ENCODE measurements at places on chromosomes 16 and 17.

GRCh38 chr17:38746004-38746848, 1.9 kb downstream of the PCGF2 start:
- DNase-seq = no peak

DNA sequence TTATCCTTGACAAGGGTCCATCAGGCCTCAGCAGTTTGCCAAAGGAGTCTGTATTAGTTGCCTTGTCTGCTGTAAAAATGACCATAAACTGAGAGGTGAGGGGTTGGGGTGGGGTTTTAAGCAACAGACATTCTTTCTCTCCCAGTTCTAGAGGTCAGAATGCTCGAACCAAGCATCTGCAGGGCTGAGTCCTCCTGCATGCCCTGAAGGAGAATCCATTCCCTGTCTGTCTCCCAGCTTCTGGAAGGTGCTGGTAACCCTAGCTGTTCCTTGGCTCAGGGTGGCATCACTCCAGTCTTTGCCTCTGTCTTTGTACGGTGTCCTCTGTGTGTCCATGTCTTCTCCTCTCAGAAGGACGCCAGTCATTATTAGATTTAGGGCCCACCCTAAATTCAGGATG, 17.5 kb upstream of the IRF8 start:
- DNase-seq = no peak

GRCh38 chr17:41797377-41797776, 10.9 kb upstream of the JUP start:
- DNase-seq = no peak

DNA sequence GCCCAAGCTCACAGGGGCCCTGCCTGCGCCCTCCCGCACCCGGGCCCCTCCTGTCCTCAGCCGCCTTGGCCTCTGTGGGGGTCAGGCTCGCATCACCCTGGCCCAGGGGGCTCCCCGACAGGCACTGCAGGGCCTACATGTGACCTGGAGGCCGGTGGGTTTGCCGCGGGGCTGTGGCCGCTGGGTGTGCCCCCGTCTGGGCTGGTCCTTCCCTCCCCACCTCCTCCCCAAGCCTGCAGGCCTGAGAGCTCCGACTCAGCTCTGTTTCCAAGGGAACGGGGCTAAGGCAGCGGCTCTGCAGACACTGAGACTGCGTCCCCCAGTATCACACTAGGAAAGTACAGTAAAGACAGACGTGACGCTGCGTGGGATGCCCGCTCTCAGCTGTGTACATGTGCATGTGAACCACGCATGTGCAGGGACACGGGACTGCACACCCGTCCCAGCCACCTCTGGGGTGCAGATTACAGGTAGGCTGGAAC, 16.5 kb upstream of the WDR45B start:
- no peak for DNase-seq

GRCh38 chr17:49031965-49032928, 35.1 kb downstream of the IGF2BP1 start:
- DNase-seq = no peak

DNA sequence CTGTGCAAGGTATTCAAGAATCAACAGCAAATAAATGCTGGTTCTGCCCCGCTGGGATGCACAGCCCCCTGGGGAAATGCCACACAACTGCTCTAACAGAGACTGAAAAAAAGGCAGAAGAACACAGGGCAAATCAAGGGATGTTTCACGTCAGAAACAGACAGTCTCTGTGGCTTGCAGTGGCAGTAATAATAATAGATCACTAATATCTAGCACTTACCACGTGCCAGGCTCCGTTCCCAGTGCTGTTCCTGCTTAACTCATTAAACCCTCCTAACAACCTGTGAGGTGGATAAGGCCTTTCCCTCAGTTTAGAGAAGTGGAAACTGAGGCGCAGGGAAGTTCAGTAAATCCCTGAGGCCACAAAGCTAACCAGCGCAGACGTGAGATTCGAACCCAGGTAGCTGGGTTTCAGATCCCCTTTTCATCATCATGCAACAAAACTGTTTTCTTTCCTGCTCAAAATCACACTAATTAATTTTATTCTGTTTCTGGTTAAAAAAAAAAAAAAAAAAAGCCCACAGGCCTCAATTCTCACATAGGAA, 36.7 kb downstream of the ARHGAP17 start:
- no peak for DNase-seq

GRCh38 chr16:10228779-10229178, 46.6 kb upstream of the GRIN2A start:
- no peak for DNase-seq
